Fibroblast of lung (primary cell): ENCODE measurements at places on chromosomes 2 and 18. TPM values are rescaled to one million over a fixed set of nuclear protein-coding genes. Genes with fewer than 3 reads are reported as not detected.

Gene CCDC121
- polyA plus RNA-seq = 1.4 and 1.5 TPM in 2 replicates

Gene LIMS4
- polyA plus RNA-seq = 0.14 and 1.5 TPM in 2 replicates

Gene CCDC150
- polyA plus RNA-seq = 1.5 and 2.4 TPM in 2 replicates

Gene CRYBA2
- polyA plus RNA-seq = not detected in 2 replicates

Gene GPAT2
- polyA plus RNA-seq = 1.1 and 3.5 TPM in 2 replicates

GRCh38 chr18:79517341-79517740, 121.6 kb downstream of the NFATC1 start:
- DNase-seq = no peak

- DNase-seq = no peak
Measured at GRCh38 chr2:145076085-145076484, 556.2 kb upstream of the ZEB2 start.

DNA sequence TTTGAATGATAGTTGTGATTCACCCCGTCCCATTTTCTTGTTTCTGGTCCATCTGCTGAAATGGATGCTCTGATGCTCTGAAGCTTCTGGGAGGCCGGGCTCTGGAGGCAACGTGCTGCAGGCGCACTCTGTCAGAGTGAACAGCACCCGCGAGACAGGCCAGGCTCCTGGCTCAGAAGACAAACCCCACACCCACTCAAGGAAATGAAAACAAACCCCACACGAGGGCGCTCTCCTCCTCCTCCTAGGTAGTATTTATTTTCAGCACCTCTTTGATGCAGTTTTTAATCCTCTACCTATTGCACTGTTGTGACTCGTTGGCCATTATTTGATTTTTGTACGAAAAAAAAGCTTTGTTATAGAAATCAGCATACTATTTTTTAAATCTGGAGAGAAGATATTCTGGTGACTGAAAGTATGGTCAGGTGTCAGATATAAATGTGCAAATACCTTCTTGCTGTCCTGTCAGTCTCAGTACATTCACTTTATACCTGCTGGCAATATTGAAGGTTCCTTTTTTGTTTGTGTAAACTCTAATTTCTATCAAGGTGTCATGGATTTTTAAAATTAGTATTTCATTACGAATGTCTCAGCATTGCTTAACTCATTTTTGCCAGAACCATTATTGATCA, 10.3 kb upstream of the CHST10 start:
- peak; percentile 25 for DNase-seq

GRCh38 chr2:121260370-121261154, 24.4 kb downstream of the TFCP2L1 start:
- DNase-seq = no peak

DNA sequence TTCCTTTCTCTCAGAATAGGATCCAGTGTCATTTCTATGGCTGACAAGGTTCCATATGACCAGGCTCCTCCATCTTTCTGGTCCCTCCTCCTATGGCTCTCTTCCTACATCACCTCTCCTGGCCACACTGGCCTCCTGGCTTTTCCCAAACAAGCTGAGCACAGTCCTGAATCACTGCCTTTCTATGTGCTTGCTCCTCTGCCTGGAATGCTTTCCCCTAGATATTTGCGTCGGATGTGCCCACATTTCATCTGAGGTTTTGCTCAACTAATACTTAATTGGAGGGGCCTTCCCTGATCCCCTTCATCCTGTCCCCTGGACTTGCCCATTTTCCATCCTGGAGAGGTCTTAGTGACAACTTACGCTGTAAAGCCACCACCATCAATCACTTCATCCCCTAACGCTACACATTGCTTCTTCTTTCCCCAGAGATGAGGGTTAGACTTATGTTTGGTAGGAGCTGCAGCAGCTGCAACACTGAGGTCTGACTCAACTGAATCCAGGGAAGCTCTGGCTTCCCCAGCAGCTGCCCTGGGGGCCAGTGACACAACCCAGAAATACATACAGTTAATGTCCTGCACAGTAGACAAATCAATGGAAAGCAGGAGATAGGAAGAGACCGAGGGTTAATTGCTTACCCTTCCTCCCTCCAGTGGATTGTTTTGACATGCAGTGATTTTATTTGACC, 42.9 kb downstream of the QPCT start:
- peak; percentile 84 for DNase-seq

GRCh38 chr2:176297067-176297466, 27.8 kb downstream of the MTX2 start:
- no peak for DNase-seq

- no peak for DNase-seq
Measured at GRCh38 chr2:150697596-150697995, 210.1 kb upstream of the RND3 start.
